A673 (cell line): ENCODE measurements at places on chromosomes 16 and 17.

DNA sequence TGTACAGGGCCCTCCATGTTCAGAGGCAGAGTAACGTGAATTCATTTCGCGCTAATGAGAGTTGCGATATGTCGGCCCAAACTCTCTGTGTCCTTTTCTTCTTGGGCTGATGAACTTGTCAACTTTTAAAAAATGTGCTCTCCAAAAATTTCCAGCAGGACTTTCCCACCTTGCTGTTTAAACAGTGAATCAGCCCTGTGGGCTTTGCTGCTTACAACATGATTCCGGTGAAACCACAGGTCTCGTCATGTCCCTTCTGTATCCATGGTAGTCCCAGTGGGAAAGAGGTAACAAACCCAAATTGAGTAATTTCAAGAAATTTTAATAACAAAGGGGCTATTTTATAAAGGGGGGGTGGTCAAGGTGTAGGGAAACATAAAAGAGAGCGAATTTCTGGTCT is 612.9 kb downstream of the MAF start:
- no peak for DNase-seq

GRCh38 chr17:60311186-60311585 is 80.7 kb downstream of the USP32 start:
- DNase-seq, result no peak

GRCh38 chr17:43444223-43445008 is 39.4 kb upstream of the DHX8 start:
- no peak for DNase-seq

DNA sequence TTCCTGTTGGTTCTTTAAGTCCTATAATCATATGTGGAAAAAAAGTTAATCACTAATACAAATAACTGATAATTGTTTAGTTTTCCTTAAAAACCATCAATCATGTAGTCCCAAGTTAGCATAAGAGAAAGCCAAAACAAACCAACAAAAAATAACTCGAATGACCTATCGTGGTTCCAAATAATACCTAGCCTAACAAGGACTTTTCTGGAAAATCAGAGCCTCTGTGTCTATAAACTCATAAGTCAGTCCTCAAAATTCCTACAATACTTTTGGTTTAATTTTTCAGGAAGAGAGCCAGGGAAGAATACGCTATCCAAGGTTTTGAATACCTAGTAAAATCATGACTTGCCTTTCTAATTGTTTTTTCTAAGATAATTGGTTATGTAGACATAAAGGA is 975.3 kb upstream of the SOX9 start:
- DNase-seq, result no peak

DNA sequence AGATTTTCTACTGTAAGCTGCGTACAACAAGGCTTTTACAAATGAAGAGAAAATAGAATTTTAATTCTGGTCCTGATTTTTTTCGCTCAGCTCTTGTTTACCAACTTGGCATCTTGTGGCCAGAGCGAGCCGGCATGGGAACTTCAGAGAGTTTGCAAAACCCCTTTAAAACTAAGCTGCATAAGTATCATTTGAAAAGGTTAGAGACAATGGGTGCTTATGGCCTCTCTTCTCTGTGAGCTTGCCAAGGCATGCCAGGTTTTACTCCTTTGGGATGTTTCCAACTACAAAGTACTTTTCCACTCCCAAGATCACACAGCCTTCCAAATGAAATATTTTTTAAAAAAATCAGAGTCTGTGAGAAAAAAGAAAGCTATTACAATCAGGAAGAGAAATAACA is 62.4 kb upstream of the FA2H start:
- no peak for DNase-seq

DNA sequence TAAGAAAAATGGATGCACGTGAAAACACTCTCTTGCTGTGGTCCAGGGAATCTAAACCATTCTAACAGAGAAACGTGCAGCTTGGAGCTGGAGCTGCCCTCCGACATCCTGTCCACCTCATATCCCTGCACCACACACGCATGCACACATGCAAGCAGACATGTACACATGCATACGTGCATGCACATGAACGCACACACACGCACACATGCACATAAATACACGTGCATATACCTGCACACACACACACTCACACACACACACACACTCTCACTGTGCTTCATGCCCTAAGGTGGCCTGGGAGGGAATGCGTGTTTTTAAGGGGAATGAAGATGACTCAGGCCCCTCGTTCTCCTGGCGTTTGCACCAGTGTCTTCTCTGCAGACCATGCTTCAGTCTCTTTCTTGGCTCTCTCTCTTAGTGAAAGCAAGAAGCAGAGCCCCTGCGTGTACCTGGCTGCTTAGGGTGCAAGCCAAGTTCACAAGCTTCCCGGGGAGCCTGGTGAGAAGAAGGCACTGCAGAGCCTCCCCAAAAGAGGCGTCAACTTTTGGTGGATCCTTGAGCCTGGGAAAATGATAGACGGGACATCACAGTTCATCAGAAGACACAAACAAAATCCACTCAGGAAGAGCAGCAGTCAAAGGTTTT is 72.8 kb downstream of the GOSR1 start:
- no peak for DNase-seq

DNA sequence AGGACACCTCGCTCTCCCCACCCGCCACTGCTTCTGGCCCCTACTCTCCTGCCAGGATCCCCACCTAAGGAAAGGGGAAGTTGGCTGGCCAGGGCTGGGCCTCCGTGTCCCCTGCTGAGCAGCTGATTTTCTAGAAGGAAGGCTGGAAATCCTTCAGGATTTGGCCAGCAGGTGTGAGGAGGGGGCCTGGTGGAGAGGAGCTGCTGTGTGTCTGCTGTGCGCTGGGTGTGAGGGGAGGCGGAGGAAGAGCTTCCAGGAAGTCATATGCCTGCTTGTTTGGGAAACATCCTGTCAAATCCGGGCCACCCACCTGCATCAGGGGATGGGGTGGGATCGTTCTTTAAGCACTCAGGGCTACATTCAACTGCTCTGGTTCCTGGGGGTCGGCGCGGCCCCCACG is 28.6 kb downstream of the TPSG1 start:
- DNase-seq, result no peak

DNA sequence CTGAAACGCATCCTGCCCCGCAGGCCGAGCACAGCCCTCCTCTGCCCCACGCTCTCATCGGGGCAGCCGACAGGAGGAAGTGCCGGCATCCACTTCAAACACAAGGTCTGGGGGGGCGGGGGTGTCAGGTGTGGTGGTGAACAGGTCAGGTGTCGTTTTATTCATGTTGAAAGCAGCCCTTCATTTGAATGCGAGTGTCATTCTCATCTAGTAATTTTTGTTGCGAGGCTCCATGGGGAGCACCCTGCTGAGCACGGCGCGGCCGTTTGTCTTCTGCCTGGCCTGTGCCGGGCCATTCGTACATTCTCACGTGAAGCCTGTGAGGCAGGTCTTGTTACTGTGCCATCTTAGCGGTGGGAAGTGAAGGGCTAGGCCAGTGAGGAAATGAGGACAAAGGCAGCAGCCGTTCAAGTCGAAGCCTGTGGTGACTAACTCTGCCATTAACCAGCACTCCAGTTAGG is 1.9 kb downstream of the ACSF3 start:
- DNase-seq, result no peak

- peak; percentile 68 for DNase-seq
Observed at GRCh38 chr17:48470388-48471034, 40.5 kb upstream of the SKAP1 start.

DNA sequence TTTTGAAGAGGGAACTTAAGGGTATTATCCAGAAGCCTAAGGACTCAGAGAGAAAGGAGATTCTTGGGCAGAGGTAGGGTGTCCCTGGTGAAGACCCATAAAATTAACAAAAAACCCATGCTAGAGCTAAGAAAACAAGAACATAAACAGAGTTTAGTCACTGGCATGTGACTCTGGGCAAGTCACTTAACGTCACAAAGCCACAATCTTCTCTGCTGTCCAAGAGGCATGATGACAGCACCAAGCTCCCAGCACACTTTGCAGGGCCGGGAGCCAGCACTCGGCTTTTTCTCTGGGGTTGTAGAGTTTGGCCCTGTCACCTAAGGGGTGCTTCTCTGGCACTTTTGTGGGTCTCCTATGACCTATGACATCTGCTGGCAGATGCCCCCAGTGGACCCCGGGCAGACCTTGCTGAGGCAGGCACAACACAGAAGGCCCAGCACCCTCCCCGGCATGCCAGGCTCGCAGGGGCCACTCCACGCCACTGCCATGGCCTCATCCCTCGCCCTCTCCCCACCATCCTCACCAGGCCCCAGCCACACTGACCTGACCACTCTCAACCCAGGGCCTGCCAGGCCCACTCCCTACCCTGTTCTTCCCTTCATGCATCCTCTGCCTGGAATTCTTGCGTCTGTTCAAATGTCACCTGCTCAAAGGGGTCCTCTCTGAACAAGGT is 69.8 kb downstream of the DYNLRB2 start:
- no peak for DNase-seq

DNA sequence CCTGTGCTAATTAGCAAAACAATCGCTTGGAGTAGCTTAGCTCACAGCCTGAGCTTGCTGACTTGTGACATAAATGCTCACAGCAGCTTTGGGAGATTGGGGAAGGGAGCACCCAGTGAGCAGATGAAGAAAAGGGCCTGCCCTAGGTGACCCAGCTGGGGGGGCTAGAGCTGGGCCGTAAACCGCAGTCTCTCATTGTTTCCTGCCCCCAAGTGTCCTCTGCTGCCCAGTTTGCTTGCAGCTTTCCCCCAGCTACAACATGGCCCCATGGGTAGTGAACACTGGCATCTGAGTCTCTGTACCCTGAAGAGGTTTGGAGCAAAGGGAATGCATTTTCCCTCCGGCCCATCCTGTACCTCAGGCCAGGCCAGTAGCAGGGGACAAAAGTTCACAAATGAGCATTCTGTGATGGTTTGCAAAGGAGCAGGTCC is 349.4 kb downstream of the SLC39A11 start:
- DNase-seq, result no peak

DNA sequence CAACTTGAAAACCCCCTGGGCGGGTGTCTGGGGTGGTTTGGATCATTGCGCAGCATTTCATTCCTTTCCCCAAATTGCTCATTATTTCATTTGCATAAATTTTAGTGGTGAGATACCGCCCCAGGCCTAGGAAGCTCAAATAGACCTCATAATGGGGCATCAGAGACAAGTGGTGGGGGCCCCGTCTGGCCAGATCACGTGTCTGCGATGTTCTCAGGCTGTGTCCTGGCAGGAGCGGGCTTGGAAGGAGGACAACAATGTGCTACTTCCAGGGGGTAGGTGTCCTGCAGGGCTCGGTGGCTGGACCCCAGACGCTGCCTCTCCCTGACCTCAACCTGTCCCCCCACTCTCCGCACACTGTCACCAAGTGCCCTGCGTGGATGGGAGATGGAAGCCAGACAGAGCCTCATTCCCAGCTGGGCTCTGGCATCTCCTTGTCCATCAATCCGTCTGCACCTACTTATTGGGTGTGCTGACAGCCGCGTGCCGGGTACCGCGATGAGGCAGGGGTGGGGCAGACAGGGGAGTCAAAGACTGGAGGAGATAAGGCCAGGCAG is 116.9 kb downstream of the NTN1 start:
- DNase-seq, result peak; percentile 74

DNA sequence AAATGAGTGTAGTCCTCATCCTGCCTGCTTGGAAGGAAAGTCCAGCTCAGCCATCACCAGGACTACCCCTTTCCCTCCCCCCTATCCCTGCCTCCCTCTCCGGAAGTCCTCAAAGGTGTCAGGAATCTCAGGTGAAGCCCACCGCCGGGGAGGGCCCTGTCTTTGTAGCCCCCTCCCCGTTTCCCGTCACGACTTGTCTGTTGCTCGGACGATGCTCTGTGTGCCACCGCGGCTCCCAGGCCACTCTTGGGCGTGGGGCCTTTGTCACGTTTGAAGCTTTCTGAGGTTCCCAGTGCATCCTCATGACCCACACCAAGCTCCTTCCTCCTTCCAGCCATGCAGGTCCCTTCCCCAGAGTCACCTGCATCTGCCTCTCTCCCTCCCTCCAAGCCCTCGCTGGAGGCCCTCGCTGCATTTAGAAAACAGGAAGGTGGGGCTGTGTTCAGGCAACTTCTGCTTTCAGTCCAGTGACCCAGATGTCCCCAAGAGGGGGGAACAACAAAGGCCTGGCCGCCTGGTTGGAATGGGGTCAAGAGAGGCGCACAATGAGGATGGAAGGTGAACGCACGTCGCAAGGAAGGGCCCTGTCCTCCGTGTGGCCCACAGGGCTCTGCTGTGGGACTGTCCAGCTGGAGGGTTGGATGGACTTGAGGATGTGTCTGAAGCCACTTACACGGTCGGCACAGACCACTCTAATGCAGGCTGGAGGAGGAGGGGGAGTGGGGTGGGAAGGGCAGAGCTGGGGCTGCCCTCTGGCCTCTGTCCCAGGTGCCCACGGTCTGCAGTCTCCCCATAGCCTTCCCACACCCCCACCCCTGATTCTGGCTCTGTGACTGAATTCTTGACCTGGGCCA is 59.9 kb downstream of the OR1D5 start:
- DNase-seq, result no peak

- DNase-seq, result no peak
Observed at GRCh38 chr16:88387180-88387765, 4.5 kb downstream of the ZNF469 start.

DNA sequence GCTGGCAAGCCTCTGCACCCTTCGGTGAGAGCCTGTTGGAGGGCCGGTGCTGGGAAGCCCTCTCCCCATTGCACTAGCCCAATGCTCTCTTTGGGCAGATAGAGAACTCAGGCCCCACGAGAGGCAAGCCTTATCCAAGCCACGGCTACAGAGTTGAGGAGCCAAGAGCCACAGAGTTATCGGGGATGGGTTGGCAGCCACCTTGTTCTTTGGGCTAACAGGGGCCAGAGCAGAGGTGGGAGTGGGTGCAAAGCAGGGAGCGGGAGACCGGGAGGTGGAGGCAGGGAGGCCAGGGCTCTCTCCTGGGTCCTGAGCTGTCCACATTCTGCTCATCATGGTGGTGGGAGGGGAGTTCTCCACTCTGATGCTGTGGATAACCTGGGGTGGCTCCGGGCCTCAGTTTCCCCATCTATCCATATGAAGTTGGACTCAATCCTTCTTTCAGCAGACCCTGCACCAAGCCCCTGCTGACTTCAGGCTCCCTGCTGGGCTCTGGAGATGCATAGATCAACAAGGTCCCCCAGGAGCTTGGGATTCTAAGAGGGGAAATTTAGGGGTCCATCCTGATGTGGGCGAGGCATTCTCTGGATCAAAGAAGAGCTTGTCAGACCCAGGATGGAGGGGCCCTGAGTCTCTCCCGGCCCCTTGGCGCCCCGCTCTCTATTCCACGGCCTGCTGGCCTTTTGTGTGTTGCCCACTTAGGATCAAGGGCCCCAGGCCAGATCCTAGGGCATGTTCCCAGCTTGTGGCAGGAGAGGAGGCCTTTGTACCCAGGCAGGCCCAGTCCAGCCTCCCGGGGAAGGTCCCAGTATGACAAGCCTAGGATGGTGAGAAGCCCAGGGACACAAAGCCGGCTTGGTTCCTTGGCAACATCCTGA is 557 bp upstream of the CX3CL1 start:
- DNase-seq, result no peak

DNA sequence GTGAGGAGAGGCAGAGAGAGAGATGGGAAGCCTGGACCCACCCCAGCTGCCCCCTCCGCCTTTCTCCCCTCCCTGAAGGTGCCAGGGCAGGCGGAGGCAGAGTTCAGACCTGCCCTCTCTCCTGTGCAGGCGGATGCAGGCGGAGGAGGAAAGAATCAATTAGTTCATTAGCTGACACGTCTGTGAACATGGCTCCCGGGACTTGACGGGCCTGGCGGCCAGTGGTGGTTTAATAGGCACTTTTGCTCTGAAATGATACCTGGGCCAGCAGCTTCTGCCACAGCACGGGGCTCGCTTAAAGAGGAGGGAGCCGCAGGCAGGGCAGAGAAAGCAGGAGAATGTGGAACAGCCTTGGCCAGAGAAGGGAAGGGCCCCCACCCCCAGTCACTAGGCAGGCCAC is 98.1 kb downstream of the SDK2 start:
- DNase-seq, result no peak

GRCh38 chr17:33725675-33726271 is 432.7 kb upstream of the ASIC2 start:
- DNase-seq, result peak; percentile 34
